ENCODE measurements at places on chromosomes 12 and 14.
A peak's percentile ranks its signal among the peaks of the same experiment; 100 is the strongest.

GRCh38 chr12:70069221-70070105, 173.8 kb upstream of the CNOT2 start:
- DNase-seq: no peak

DNA sequence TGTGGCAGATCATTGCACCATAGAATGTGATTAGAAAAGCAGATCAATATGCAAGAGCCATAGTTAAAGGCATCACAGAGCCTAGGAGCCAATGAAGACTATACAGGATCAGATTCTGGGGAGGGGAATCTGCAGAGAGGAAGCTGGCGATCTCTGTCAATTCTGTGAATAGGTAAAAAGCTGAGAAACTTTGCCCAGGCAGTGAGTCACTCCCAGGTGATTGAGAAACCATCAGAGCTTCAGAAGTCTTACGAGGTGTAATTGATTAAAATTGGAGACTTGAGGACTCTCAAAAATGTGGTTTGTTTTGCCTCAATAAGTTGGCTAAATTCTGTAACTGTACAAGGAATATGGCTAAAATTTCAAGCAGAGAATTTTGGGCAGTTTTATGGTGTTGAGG, 41.7 kb upstream of the TSPAN11 start:
- no peak for DNase-seq

DNA sequence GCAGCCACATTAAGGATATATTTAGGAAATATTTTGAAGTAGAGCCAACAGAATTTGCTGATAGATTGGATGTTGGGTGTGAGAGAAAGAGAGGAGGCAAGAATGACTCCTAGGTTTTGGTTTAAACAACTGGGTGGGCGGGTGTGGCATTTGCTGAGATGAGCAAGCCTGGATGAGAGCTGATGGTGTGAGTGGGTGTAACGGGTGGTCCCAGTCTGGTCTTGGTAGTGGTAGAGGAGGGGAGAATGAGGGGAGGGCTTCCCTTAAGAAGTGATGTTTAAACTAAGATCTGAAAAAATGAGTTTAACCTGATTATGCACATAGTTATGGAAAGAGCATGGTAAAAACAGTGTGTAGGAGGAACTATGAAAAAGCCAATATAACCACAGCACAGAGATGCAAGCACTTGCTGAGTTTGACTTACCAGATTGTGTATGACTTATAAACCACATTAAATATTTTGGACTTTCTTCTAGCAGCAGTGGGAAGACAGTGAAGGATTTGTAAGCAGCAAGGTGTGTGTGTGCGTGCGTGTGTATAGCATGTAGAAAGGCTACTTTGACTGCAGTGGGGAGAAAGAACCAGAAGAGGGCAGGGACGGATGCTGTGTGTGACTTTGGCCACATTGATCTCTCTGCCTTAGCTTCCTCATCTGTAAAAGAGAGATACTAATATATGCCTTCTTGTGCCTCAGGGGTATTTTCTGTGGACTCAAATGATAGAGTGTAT, 139.7 kb downstream of the PRIMA1 start:
- DNase-seq: no peak

DNA sequence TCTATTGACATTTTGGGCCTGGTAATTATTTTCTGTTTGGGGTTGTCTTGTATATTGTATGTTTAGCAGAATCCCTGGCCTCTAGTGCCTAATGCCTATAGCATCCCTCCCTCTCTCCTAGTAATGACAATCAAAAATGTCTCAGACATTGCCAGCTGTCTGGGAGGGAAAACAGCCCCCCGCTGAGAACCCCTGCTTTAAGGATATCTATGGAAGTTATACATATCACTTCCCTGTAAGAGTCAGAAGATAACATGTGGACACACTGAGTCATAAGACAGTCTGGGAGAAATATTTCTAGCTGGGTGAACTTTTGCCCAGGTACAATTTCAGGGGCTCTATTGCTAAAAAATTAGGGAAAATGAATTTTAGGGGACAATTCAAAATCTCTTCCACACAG, 255.0 kb downstream of the PAWR start:
- DNase-seq: no peak

DNA sequence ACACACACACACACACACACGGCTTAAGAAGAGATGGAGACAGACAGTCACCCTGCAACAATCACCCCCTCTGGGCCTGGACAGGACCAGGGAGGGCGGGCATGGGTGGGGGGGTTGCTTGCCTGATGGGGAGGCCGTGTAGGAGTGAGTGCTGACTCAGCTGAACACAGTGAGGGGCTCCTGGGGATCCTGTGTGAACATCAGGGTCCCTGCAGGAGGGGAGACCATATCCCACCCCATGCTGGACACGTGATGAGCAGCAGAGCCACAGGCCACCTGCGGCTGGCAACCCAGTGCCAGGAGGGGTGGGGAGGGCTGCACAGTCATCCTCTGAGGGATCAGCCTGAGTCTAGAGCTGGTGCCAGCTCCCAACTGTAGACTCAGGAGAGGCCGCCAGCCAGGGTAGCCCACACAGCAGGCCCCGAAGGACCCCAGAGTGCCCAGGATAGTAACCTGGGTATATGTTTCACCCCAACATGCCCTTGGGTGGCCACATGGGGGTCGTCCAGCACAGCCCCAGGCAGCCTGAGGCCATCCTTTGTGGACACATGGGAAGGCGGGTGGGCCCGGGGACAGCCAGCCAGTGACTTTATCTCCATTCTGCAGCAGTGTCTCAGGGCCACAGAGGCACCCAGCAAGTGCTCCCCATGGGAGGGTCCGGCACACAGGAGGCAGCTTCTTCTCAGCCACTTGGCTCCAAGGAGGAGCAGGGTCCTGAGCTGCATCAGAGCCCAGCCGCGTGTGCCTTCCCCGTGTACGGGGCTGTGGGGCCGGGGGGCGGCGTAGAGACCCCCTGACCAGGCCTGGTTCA, 73.7 kb upstream of the SFSWAP start:
- no peak for DNase-seq

DNA sequence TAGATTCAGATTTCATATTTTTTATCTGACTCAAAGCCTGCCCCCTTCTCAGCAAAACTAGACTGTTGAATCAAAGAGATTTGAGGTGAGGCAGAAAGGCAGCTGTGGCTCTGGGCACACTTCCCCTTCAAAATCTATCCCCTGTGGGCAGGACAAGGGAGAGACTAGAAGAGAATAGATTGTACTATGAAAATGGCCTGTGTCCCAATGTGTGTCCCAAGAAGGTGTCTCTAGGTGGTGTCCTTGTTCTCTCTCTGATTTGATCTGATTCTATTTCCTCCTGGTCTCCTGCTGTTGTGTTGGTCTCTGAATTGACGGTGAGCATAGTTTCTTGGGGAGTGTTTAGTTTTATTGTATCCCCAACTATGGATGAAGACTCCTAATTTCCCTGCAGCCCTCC, 565.8 kb upstream of the ATP2B1 start:
- DNase-seq: no peak

DNA sequence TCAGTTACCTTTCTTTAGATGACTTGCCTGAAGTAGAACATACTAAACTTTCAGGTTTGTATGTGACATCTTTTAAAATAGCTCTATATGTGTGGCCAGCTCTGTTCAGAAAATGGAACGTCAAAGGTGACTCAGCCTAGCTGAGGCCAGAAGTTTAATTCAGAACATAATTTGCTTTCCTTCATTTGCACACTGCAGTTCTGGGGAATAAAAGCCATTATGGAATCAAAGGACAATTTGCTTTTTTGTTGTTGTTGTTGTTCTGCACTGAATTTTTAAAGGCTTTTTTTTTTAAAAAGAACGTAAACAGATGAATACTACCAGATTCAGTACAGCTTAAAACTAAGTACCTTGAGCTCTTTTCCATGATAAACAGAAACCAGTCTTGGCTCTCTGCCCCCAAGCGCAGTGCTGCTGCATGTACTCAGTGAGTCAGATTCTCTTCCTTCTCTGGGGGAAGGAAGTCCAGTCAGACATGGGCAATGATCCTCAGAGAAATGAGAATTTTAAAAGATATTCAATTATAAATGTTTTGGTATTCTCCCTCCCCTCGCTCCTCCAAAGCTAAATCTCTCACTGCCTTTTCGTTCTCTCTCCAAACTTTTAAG, 644.2 kb downstream of the NOVA1 start:
- DNase-seq: peak; percentile 22

DNA sequence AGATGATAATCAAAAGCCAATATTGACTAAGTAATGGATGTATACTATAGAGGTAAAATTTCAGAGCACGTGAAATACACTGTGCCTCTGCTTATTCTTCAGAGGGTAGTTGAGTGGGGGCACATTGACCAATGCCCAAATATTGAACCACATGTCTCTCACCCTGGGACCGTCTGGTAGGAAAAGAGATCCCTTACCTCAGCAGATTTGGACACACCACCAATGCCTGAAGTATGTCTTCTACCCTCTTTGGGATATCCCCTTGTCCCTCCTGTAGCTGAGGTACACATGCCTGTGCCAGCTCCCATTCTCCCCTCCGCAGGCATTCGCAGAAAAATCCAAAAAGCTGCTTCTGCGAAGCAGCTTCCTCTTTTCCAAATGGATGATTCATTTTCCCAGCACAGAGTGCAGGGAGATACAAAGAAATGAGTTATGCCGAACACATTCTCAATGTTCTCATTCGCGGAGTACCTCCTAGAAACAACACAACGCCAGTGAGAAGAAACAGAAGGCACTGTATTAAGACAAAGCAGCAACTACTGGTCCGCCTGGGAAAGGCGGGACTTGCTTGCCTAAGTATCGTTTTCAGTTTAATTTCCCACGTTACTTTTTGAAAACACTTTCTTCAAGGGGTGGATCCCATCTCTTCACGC, 691 bp downstream of the ZFYVE26 start:
- DNase-seq: no peak

DNA sequence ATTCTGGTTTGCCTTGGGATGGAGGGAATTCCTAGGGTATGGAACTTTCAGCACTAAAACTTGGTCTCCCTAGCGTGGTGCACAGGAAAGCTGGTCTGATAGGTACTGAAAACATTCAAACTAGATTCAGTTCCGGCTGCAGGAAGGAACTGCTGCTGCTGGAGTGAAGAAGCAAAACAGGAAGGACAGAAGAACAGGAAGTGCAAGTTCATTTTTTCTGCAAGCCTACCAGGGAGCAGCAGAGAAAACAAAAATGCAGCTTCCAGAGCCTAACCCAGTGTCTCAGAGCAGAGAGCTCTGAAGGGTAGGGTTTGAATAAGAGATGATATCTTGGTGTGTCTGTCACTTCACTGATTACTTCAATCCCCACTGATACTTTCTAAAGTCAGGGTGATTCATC, 165.2 kb downstream of the VRK1 start:
- no peak for DNase-seq

GRCh38 chr14:35362911-35363374, 41.6 kb downstream of the NFKBIA start:
- DNase-seq: no peak

GRCh38 chr12:110314308-110314707, 33.3 kb downstream of the ATP2A2 start:
- DNase-seq: no peak

- DNase-seq: no peak
Observed at GRCh38 chr12:14960548-14961465, 594 bp downstream of the ARHGDIB start.

GRCh38 chr12:27337376-27337775, 4.7 kb downstream of the BMAL2 start:
- no peak for DNase-seq

- peak; percentile 17 for DNase-seq
Observed at GRCh38 chr12:121610239-121611149, 15.8 kb upstream of the ORAI1 start.
